Activated T-helper 1 cell treated with Interleukin-2 at 50 U/mL for 16 hours (primary cell): ENCODE measurements at places on chromosomes 2 and 18.

GRCh38 chr2:120881981-120882788 is 146.5 kb downstream of the GLI2 start:
- no peak for DNase-seq

- DNase-seq: no peak
Observed at GRCh38 chr2:222465746-222466145, 41.4 kb downstream of the SGPP2 start.

DNA sequence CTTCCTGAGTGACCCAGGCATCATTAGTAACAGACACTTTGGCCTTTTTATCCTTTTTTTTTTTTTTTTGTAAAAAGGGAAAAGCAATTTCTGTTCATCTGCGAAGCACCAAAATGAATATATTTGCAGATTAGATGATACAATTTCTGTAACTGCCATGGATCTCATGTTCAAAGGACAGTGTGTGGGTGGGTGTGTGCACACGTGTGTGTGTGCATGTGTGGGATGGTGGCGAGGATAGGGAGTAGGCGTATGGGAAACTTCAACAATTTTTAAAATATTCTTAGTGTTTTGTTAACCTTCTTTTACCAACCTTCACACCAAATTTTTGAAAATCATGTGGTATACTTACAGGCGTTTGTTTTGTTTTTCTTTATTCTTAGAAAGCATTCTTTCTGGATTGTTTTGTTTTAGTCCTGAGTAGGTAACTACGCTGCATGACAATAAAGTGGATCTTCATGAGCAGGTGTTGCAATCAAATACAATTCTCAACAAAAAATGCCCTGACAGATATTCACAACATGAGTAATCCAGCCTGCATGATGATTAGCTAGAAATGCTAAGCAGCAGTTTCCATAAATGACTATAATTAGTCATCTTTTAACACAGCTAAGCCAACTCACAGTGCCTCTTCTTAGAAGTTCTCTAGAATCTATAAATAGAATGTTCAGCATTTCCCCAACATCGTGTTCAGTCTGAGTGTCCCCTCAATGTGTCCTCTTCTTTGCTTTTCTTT is 53.5 kb upstream of the RMDN2 start:
- DNase-seq: no peak

GRCh38 chr2:167508709-167509108 is 620.4 kb downstream of the XIRP2 start:
- no peak for DNase-seq

GRCh38 chr2:203586696-203587095 is 51.6 kb upstream of the RAPH1 start:
- no peak for DNase-seq

GRCh38 chr2:70902067-70902442 is 33.6 kb upstream of the ATP6V1B1 start:
- no peak for DNase-seq

DNA sequence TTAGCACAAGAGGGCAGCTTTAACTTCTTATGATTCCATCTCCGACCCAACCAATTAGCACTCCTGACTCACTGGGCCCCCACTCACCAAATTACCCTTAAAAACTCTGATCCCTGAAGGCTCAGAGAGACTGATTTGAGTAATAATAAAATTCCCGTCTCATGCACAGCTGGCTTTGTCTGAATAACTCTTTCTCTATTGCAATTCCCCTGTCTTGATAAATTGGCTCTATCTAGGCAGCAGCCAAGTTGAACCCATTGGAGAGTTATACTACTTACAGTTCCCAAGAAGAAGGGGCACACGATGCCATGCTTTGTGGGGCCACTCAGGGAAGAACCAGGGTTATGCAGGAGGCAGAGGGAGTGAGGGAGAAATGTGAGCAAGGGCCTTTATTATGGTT is 632.8 kb downstream of the TSN start:
- no peak for DNase-seq

- DNase-seq: no peak
Observed at GRCh38 chr2:20213651-20214565, 11.0 kb downstream of the SDC1 start.

GRCh38 chr2:38149531-38149930 is 73.6 kb upstream of the CYP1B1 start:
- DNase-seq: no peak

DNA sequence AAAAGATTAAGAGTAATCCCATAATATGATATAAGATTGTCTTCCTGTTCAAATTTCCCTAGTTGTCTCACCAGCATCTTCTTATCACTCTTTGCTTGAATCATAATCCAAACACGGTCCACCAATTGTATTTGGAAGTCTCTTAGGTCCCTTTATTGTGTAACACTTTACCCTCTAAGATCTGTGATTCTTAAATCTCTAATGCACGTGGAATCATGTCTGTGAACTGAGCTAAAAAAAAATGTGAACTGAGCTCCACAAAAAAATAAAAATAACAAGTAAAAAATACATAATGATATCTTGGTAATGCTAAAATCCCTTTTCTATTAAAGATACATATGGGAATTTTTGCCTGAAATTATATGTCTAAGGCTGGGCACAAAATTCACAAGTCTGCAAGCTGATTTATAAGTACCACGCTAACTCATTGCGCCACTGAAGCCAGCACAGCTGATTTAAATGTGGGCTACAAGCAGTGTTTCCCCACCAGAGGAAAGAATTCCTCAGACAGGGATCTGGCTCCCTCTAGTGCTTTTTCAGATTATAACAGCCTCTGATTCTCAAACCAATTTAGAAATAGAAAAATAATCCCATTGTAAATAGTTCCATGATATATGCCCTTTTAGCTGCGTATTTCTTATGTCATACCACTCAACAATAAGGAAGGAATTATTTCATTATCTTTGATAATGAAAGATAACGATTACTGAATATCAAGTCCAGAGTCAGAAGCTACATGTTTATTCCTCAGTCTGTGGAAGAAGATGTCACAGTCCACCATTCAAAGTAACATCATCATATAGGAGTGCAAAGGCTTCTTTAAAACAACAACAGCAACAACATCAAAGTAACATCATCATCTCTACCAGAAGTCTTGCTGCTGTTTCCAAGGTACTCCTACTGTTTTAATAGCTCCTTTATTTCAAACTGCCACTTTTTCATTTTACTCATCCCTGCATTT is 22.9 kb downstream of the RBM43 start:
- no peak for DNase-seq

- DNase-seq: no peak
Observed at GRCh38 chr2:10165861-10166675, 43.5 kb downstream of the RRM2 start.

GRCh38 chr2:42049221-42050009 is 1.6 kb downstream of the PKDCC start:
- no peak for DNase-seq

GRCh38 chr2:167451496-167452289 is 563.4 kb downstream of the XIRP2 start:
- DNase-seq: no peak

GRCh38 chr2:168426861-168427260 is 29.2 kb upstream of the CERS6 start:
- no peak for DNase-seq

DNA sequence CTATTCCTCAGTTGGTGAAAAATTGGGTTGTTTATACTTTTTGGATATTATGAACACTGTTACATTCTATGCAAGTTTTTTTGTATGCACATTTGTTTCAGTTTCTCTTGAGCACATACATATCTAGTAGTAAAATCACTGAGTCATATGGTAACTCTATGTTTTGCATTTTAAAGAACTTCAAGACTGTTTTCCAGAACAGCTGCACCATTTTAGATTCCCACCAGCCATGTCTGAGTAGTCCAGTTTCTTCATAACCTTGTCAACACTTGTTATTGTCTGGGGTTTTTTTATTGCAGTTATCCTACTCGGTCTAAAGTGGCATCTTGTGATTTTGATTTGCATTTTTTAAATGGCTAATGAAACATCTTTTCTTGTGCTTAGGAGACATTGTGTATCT is 100.3 kb upstream of the OTOS start:
- DNase-seq: no peak

DNA sequence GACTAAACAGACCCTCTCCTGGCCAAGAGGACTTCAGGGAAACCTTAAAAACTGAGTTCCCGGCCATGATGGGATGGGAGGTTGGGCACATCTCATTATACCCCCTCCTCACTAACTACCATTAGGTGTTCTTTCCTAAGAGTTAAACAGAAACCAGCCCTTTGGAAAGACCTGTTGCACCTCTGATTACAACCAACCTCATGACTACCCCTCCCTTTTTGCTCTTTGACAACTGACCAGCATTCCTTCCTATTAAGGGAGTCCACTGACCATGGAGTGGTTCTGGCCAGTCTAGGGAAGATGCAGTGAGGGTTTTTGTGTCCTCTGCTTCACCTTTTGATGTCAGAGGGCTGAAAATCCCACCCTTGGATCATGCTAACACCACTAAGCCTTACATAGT is 44.5 kb upstream of the FRZB start:
- DNase-seq: no peak

- DNase-seq: no peak
Observed at GRCh38 chr2:157685572-157685971, 56.9 kb upstream of the ACVR1C start.

DNA sequence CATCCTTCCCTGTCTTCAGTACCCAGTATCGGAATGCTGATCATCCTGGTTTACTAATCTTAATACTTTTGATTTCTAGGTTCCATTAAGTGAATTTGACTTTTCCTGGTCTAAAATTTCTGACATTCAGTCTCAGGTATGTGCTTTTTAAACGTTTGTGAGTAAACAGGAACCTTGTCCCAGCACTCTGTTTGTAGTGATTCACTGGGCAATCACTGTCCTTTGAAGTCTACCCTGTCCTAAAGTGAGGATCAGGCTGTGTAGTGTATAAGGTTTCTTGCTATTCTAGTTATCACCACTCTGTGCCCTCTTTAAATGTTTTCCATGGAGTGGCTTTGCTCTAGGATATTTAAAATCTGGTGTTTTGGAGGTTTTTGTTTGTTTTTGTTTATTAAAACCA is 14.4 kb downstream of the DDX18 start:
- DNase-seq: no peak
